ENCODE measurements at places on chromosomes 1 and 21. TPM values are rescaled to one million over a fixed set of nuclear protein-coding genes. Genes with fewer than 3 reads are reported as not detected.

The FLG gene
- total RNA-seq = not detected

The NHLH1 gene
- total RNA-seq = 0.40 TPM

The GNAT2 gene
- not detected for total RNA-seq

The FAM163A gene
- not detected for total RNA-seq

The PDPN gene
- total RNA-seq = not detected

The GJC2 gene
- total RNA-seq = 0.52 TPM
